ENCODE measurements at places on chromosomes 3 and 15. TPM values are rescaled to one million over a fixed set of nuclear protein-coding genes. Genes with fewer than 3 reads are reported as not detected.

Gene PTPN9
- 39.3 TPM for total RNA-seq

Gene MORC1
- not detected for total RNA-seq

Gene LNP1
- 1.1 TPM for total RNA-seq

Gene DVL3
- 63.2 TPM for total RNA-seq

Gene DNAH1
- 12.8 TPM for total RNA-seq

Gene CCDC50
- total RNA-seq: 46.5 TPM

Gene PDZRN3
- total RNA-seq: 14.2 TPM

Gene TMEM207
- total RNA-seq: not detected

Gene PTX3
- total RNA-seq: 2.1 TPM

Gene CHRNA7
- 11.8 TPM for total RNA-seq

Gene ITIH3
- 0.34 TPM for total RNA-seq

Gene CMTM7
- 7.4 TPM for total RNA-seq
